ENCODE measurements at places on chromosomes 1 and 21. TPM values are rescaled to one million over a fixed set of nuclear protein-coding genes. Genes with fewer than 3 reads are reported as not detected.

The APCS gene
- not detected for total RNA-seq

The TIE1 gene
- total RNA-seq: not detected

The IQCC gene
- 1.9 TPM for total RNA-seq

The KCNE1 gene
- not detected for total RNA-seq

The IFNLR1 gene
- 1.3 TPM for total RNA-seq

The ACOT11 gene
- 2.0 TPM for total RNA-seq

The MRTO4 gene
- 74.9 TPM for total RNA-seq

The SMCP gene
- total RNA-seq: not detected

The SLFNL1 gene
- 0.09 TPM for total RNA-seq

The TFB2M gene
- total RNA-seq: 45.4 TPM

The ANKRD45 gene
- 0.24 TPM for total RNA-seq

The FBXO28 gene
- 23.4 TPM for total RNA-seq

The CFHR1 gene
- total RNA-seq: 0.20 TPM

The MAP3K21 gene
- total RNA-seq: 11.8 TPM

The HSD3B1 gene
- not detected for total RNA-seq

The RHD gene
- not detected for total RNA-seq

The ETV3L gene
- not detected for total RNA-seq

The TCEA3 gene
- 0.42 TPM for total RNA-seq

The FCRL5 gene
- not detected for total RNA-seq

The OR10J5 gene
- not detected for total RNA-seq

The RPE65 gene
- not detected for total RNA-seq

The LRRC38 gene
- total RNA-seq: not detected

The SPRR1B gene
- total RNA-seq: not detected

The TSPAN1 gene
- 3.4 TPM for total RNA-seq

The FCER1G gene
- not detected for total RNA-seq

The FOXO6 gene
- total RNA-seq: 0.62 TPM

The RAP1A gene
- 27.9 TPM for total RNA-seq

The CPLANE2 gene
- 3.7 TPM for total RNA-seq

The C2CD4D gene
- total RNA-seq: not detected

The EFNA3 gene
- 3.4 TPM for total RNA-seq

The FTCD gene
- 0.12 TPM for total RNA-seq

The ZNF695 gene
- 2.9 TPM for total RNA-seq

The HAO2 gene
- total RNA-seq: not detected

The CTBS gene
- 5.8 TPM for total RNA-seq

The MYOG gene
- total RNA-seq: not detected

The SPSB1 gene
- 30.4 TPM for total RNA-seq

The SPRR2F gene
- total RNA-seq: not detected

The ACTA1 gene
- 0.21 TPM for total RNA-seq

The MNDA gene
- total RNA-seq: not detected

The BTG2 gene
- 14.3 TPM for total RNA-seq

The SDF4 gene
- 133 TPM for total RNA-seq

The SLC25A34 gene
- total RNA-seq: 0.31 TPM

The GREM2 gene
- total RNA-seq: 0.13 TPM

The KCNA2 gene
- total RNA-seq: 0.08 TPM

The IFI44L gene
- total RNA-seq: 0.09 TPM

The CD1D gene
- total RNA-seq: not detected

The COL24A1 gene
- total RNA-seq: 0.03 TPM

The GPR37L1 gene
- 0.19 TPM for total RNA-seq

The RCC1 gene
- total RNA-seq: 78.7 TPM

The LMX1A gene
- not detected for total RNA-seq

The HTR6 gene
- total RNA-seq: 0.15 TPM

The AIM2 gene
- total RNA-seq: not detected

The SIM2 gene
- 11.0 TPM for total RNA-seq

The SEMA4A gene
- total RNA-seq: 0.29 TPM

The PSRC1 gene
- 25.9 TPM for total RNA-seq

The TESK2 gene
- total RNA-seq: 0.37 TPM
